Breast epithelium (tissue), 4 donors: ENCODE measurements at places on chromosomes 5 and 9. TPM values are rescaled to one million over a fixed set of nuclear protein-coding genes. Genes with fewer than 3 reads are reported as not detected.

DNA sequence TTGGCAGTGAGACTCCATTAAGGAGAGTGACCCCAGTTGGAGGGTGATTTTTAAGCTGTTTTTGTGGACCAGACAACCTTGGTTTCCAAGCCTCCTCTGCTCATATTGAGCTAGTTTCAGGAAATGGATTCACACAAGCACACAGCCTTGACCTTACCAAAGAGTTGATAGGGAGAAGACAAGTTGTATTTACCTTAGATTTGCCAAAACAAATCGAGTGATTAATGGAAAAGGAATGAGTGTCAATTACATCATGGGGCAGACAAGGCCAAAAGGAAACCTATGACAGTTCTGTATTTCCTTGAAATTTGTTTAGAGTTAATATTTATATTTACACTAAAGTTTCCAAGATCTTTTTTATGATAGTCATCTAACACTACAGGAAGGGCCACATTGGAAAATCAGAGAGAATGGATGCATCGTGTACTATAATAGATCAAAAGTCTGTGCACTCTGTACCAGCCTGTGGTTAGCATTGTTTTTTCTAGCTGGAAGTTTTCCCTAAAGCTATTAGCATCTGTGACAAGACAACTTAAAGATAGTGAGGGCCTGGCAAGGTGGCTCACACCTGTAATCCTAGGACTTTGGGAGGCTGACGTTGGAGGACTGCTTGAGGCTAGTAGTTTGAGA lies 86.0 kb upstream of the FER start:
- DNase-seq, result no peak

DNA sequence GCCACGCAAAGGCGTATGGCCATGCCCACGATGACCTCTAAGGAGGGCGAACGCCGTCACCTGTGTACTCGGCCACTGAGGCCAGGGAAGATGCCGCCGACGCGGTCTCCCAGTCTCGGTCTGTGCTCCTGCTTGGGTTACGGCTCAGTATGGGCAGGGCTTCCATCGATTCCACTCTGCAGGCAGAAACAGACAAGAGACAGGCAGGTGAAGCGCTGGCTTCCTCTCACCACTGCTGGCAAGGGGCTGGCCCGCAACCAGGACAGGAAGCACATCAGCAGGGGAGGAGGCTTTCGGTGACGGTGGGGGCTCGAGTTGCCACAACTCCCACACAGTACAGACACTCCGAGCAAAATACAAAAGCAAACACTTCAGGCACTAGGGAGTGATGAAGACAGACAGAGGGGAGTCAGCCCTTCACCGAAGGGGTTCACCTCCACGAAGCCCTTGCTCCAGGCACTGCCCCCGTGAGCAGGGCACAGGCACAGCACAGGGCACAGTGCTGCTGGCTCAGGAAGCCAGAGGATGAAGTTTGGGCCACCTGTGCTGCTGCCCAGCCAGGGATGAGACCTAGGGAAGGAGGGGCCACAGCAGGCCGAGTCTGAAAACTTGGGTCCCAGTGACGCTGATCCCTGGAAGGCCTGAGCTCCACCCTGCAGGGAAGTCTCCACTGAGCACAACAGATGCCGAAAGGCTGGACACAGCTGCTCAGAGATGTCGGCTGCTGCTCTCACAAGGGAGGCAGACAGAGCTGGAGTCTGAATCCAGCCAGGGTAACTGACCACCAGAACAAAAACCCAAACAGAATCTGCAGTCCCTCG lies 91.3 kb downstream of the CAMSAP1 start:
- DNase-seq, result no peak

- DNase-seq, result no peak
Measured at GRCh38 chr9:108108280-108108851, 618.8 kb upstream of the KLF4 start.

DNA sequence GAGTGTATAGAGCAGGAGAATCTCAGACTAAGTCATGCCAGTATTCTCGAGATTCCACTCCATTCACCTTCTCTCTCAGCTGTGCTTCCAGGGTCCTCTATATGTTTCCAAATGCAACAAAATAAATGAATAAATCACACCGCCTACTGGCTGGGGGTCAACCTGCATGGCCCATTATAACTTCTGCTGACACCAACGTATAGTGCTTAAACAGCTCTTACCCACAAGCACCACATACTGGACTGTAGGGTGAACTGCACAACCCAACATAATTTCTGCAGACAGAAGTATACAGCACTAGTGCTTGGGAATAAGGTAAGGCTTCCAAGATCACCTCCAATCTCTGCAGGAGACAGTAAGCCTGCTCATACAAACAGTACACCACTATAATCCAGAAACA lies 33.1 kb upstream of the HTR4 start:
- no peak for DNase-seq

DNA sequence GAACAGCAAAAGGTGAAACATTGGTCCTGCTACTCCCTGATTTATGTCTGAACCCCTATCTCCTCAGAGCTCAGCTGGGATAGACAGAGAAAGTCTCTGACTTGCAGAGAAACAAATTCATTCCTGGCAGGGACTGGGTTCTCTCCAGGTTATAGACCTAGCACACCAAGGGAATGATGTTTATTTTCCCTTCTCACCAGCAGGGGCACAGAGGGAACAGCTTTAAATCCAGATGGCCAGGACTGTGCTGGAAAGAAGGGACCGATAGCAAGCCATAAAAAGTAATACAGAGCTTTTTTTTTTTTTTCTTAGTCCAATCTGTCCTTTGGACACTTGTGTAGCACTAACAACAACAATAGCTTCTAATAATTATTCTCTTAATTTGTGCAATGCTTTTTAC lies 141.1 kb upstream of the C9orf72 start:
- DNase-seq, result no peak

INSL4 gene
- not detected for total RNA-seq

TRIM36 gene
- 1.8 TPM for total RNA-seq

PGM5 gene
- total RNA-seq, result 30.8 TPM

BNC2 gene
- 21.1 TPM for total RNA-seq

EFNA5 gene
- total RNA-seq, result 12.1 TPM

ACTBL2 gene
- total RNA-seq, result not detected

SNCAIP gene
- 15.4 TPM for total RNA-seq

SPATA31C1 gene
- total RNA-seq, result not detected
